ENCODE measurements at places on chromosomes 12 and 14.

GRCh38 chr12:120514002-120514401, 15.0 kb downstream of the COQ5 start:
- no peak for DNase-seq

DNA sequence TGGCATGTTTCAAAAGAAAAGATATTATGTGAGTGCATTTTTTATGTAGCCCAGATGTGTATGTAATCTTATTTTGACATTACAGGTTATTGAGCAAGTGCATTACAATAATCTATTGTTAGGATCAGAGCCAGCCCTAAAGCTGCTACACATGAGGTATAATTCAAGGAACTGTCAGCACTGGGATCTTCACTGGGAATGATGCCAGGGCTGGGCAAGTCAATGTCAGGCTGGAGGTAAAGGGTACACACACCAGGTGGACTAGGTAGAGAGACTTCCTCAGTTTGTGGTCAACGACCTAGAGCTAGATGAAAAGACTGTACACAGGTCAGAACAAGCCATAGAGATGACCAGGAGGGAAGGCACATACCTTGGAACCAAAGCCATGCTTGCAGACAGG, 15.4 kb downstream of the TRIM9 start:
- no peak for DNase-seq

DNA sequence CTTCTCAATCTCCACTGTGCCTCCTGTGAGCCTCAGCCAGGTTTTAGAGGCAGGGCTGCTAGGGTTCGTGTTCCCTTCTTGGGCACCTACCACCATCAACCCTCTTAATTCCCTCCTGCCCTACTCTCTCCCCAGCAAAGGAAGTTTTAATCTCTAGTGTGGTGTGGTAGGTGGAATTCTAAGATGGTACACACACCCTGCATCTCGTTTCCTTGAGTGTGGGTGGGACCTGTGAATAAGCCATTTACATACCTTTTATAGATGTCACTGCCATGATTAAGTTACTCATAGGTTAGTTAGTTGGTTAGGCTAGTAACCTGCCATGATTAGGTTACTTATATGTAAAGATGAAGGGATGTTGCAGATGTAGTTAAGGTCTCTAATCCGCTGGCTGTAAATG, 114.8 kb upstream of the VRK1 start:
- DNase-seq = no peak

GRCh38 chr12:1758376-1758775, 62.0 kb upstream of the LRTM2 start:
- DNase-seq = no peak

GRCh38 chr12:26092346-26093105, 32.3 kb downstream of the BHLHE41 start:
- no peak for DNase-seq

- no peak for DNase-seq
Measured at GRCh38 chr12:119959435-119959834, 29.6 kb upstream of the BICDL1 start.

DNA sequence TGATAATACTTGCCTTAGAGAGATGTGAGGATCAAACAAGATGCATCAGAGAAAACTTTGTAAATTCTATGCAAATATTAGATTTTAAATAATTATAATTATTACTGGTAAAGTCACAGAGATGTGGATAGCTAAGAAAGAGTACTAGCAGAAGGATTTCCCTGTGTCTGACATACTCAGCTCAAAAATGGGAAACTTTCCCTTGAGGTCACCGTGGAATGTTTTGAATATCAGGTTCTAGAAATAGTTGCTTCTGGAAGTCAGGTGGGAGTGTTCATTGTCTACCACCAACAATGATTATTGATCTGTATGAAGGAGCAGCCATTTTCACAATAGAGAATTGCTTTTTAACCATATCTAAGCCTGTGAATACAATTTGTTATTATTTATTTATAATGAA, 71.7 kb downstream of the FLRT2 start:
- no peak for DNase-seq

DNA sequence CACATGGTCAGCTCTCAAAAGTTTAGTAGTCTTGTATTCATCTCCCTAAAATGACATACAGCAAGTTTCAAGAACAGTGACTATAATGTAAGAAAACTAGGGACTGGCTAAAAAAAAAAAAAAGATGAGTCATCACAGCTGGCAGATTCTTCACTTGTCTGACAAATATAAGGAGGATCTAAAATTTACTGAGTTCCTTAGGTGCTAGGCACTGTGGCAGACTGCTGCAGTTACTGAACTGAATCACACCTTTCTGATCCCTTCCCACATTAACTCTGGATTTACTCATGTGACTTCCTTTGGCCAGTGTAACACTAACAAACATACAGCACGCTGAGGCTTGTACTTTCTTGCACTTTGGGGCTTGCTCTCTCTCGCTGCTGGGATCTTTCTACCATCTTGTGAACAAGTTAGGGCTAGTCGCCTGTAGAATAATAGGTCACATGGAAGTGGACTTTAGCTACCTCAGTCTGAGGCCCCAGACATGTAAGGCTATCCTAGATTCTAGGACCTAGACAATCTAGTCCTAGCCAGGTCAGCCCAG, 32.1 kb downstream of the BAZ1A start:
- no peak for DNase-seq

DNA sequence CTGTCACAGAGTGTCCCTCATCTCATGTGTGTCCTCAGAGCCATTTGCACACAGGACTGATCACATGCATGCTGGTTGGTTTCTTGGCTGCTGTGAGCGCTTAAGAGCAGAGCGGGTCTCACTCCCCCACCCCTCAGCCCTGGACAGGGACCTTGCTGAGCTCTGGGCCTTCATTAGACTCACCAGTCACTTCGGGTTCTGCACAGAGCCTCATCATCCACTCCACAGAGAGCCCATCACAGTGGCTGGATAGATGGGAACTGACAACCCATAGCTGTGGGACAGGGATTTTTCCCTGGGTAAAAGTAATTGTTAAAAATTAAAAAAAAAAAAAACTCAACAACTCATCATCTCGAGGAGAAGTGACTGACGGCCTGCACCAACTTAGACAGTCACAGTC, 8.2 kb downstream of the GLRX5 start:
- no peak for DNase-seq

DNA sequence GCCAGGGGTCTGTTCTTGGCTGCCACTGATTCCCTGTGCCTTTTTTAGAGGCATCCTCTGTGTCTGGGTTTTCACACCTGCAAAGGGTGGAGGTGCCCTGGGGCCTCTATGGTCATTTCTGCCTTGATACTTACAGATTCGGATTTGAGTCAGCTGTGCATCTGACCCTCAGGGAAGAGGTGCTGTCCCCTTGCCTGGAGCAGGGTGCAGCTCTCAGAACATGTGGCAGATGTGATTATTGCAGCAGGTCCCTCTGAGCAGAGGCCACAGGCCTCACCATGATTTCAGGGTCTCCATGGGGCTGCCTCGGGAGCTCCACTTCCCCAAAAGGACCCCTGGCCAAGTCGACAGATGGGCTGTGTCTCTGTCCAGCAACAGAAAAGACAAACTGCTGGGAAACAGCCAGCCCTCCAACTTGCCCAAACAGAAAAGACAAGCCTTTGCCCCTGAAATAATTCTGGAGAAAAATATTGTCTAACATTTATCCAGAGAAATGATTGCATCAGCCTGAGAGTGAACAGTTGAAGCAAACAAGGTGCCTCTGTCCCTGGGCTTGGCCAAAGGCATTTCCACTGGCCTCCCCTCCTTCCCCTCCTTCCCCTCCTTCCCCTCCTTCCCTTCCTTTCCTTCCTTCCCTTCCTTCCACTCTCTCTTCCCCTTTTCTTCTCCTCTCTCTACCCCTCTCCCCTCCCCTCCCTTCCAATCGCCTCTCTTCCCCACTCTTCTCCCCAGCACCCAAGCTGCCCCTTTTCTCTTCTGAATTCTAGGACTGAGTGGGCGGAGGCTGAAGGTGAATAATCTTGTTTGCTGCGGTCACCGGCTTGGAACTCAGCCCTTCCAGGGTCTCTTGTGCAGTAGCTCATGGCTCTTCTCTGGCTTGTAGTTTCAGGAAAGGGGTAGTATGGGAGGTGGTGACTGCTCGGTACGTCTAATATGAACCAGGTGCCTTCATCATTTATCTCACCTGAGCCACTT, 676 bp downstream of the SERPINA3 start:
- DNase-seq = no peak

GRCh38 chr14:21043387-21043973, 1.3 kb downstream of the RNASE7 start:
- no peak for DNase-seq

DNA sequence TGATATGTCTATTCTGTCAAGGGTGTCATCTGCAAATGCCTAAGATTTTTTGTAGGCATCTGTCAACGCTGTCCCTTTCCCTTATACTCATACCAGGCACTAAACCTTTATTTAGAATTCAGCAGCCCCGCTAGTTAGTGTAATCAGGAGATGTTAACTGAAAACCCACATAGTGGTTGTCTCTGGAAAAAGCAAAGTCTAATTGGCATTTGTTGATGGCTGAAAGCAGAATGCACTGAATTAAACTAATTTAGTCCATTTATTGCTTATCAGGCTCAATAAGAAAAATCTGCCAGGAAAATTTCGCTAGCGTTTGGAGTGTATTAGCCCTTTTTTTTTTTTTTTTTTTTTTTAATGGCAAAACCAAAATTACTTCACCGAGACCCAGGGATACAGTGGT, 34.5 kb downstream of the TDP1 start:
- DNase-seq = no peak

GRCh38 chr12:58470266-58471010, 449.9 kb downstream of the LRIG3 start:
- DNase-seq = no peak

GRCh38 chr12:48193623-48194022, 9.5 kb downstream of the OR10AD1 start:
- DNase-seq = no peak

DNA sequence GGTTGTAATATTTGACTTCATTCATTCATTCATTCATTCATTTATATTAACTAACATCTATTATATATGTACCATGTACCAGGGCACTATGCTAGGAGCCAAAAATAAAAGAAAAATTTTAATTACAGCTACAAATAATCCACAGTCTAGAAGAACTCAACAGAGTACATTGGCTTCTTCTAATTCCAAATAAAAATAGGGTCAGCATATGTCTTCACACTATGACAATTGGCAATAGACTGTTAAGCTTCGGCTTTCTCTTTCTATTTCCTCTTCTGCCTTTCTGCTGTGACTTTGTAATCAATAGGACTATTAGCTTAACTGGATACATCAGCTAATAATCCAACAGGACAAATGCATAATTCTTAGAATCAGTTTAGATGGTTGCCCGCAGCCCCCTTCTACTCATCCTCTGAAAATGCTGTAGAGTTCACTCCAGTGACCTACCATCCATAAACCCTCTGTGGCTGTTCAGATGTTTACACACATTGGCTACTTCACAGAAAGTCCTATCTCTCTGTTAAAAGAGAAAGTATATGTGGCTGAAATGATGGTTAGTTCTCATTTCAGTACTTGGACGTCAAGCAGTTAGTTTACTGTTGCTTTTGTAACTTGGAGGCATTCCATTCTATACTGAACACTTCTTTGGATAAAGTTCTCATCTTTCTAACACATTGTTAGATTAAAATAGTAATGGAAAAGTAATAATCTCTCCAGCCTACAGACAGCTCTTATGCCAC, 445.5 kb upstream of the GARIN6 start:
- no peak for DNase-seq

DNA sequence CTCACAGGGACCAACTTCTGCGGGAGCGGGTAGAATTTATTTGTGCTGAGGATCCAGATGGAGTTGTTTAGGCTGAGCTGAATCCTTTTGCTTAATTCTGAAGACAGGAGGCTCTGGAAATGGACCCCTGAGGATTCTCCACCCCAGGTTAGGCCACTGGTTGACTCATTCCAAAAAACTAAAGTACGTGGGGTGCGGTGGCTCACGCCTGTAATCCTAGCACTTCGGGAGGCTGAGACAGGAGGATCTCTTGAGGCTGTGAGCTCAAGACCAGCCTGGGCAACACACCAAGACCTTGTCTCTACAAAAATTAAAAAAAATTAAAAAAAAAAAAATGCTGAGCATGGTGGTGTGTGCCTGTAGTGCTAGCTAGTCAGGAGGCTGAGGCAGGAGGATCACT, 76.3 kb upstream of the MAP1LC3B2 start:
- no peak for DNase-seq

- DNase-seq = no peak
Measured at GRCh38 chr14:101474563-101475455, 86.5 kb upstream of the DIO3 start.

DNA sequence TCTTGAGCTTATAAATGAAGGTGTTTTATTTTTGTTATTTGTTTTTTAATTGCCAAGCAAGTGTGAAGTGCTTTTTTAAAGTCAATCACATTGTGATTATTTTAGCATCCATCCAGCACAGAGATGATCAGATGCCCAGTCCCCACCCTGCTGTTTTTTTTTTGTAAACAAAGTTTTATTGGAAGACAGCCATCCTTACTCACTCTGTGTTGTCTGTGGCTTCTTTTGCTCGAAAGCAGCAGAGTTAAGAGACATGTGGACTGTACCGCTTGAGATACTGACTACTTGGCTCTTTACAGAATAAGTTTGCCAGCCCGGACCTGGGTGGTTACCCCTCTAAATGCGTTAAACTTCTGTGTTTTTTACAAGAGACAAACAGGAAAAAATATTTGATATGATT, 30.9 kb upstream of the AMN start:
- DNase-seq = no peak

DNA sequence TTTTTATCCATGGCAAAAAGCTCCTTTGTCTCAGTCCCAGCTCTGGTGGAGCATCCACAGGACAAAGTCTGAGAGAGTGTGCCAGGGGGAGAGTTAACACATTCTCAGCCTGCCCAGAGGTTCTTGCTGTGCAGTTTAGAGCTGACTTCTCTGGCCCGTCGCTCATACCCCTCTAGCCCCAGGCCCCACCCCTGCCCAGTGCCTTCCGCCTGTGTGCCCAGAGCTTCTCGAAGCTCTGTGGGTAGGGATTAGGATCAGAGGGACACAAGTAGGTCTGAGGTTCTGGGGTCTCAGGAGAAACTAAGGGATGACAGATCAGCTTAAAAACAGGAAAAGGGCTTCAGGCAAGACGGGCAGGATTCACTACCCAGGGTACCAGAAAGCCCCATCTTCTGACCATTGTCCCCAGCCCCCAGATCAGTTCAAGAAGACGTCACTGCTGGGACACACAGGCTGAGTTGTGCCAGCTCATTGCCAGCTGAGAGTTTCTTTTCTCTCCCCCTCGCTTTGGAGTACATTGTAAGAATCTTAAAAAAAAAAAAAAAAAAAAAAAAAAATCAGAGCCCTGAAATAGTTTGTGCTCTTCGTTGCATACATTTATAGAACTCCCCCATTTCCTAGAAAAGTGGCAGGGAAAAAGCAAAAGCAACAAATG, 127.0 kb downstream of the GCH1 start:
- DNase-seq = no peak

- DNase-seq = peak; percentile 12
Measured at GRCh38 chr14:55297611-55298499, 26.6 kb downstream of the FBXO34 start.
